ENCODE measurements at places on chromosomes 3 and 15.

DNA sequence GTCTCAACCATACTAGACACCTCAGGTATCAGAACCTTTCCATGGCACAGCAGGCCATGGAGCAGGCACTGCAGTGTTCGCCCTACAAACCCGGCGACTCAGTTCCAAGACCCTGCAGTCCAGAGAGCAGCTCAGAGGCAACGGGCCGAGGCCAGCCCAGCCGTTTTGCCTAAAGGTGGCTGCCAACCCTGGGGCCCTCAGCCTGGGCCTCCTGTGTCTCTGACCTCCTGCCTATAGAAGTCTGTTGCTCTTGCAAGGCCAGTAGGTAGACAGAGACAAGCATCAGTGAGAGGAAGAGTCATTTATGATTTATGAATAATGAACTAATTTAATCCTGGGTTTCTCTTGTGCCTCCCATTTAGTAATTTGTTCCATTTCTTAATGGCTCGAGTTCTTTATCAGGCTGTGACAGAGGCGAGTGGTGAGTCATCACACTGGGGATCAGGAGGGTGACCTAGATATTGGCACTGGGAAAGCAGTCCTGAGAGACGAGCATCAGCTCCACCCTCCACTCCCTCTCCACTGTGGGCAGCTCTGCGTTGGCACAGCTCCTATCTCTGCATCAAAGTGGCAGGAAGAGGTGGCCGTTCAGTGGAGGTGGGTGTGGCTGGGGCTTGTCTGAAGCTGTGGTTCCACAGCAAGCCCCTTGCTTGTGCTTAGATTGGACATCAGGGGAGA is 79.8 kb downstream of the ABHD5 start:
- DNase-seq: no peak

- no peak for DNase-seq
Observed at GRCh38 chr3:72510247-72510646, 338.0 kb downstream of the SHQ1 start.

DNA sequence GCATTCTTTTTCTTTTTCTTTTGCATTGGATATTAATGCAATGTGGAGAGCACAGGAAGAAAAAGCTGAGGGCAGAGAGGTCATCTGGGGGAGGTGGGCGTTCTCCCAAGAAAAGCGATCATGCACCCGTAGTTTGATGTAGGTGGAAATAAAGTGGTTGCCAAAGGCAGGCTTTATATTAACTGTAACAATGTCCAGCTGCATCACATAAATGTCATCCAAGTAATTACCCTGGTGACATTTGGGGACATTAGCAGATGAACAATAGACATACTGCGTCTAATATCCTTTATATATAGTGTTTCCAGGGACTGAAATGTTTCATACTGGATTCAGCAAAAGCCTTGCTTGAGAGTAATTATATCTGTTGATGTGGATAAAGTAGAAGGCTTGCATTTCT is 135.5 kb downstream of the CNTN6 start:
- no peak for DNase-seq

- no peak for DNase-seq
Observed at GRCh38 chr3:118577055-118577777, 457.4 kb downstream of the IGSF11 start.

- no peak for DNase-seq
Observed at GRCh38 chr15:64845183-64845611, 3.5 kb downstream of the PLEKHO2 start.

GRCh38 chr3:36697229-36698001 is 66.9 kb downstream of the DCLK3 start:
- no peak for DNase-seq

DNA sequence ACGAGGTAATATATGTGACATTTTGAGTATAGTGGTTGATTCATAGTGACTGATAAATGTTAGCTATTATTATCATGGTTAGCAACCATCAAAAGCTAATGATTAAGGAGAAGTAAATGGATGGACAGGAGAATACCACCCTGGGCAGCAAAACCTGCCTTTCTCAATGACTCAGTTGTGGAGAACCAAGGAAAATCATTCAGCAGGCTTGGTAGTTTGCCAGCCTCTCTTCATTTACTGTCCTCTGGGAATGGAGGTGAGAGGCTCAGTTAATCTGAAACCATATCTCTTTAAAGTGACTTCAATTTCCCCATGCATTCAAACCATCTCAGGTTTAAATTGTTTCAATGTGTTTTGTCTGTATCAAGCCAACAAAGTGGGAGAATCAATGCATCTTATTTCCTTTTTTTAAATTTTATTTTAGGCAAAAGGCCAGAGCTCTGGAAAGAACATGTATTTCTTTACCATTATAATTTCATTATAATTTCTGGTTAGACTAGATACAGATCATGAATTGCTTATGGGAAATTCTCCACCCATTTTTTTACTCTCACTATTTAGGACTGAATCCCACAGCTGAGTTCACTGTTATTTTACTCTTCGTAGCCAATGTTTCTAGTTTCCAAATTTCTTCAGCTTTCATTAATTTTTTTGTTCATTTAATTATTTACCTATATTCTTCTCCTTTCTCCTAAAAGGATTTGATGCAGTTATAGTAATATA is 2.7 kb downstream of the TM4SF18 start:
- no peak for DNase-seq

- no peak for DNase-seq
Observed at GRCh38 chr3:173548261-173548660, 150.7 kb downstream of the NLGN1 start.

DNA sequence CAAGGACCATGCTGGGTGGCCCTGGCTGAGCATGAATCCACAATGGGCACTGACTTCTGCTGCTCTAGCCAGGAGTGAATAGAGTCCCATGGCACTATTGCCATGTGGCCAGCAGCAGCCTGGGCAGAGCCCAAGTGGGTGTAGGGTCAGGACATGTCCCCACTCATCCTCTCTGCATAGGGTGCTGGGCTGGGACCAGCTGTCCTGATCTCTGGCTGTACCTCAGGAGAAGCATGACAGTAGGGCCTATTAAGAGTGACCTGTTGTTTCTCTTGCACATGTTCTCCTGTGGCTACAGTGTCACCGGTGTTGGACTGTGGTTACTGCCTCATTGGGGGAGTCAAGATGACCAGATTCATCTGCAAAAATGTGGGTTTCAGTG is 46.9 kb downstream of the DLEC1 start:
- no peak for DNase-seq

DNA sequence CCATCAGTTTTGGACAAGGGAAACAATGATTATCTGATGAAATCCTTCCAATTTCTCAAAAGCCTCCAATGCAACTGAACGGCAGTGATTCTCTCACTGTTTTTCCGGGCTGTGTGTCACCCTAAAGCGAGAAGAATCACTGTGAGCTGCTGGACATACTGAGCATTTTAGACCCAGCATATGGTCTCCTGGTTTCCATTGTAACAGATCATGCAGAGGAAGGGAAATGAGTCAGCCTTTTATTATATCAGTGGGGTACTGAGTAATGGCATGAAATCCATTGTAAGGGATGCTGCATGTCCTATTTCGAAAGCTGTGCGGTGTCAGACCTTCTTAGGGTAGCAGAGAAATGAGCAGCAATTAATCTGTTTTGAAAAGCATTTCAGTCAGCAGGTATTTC is 287.1 kb downstream of the IL5RA start:
- DNase-seq: no peak

- no peak for DNase-seq
Observed at GRCh38 chr15:58474741-58475323, 43.0 kb downstream of the LIPC start.

DNA sequence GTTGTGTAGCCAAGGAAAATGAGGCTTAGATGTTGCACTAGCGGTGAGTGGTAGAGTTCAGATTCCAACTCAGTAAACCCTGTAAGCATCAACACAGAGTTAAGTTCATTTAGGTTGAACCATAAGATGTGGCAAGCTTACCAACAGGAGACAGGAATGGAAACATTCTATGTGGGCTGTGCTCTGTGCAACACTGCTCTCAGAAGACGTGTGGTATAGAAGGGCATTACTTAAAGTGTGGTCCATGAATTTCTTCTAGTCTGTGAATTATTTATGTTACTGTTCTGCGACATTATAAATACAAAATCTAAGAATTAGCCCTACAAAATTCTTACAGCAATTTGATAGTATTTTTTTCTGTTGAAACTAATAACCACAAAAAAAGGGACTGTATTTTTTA is 213.3 kb downstream of the GRM7 start:
- no peak for DNase-seq

DNA sequence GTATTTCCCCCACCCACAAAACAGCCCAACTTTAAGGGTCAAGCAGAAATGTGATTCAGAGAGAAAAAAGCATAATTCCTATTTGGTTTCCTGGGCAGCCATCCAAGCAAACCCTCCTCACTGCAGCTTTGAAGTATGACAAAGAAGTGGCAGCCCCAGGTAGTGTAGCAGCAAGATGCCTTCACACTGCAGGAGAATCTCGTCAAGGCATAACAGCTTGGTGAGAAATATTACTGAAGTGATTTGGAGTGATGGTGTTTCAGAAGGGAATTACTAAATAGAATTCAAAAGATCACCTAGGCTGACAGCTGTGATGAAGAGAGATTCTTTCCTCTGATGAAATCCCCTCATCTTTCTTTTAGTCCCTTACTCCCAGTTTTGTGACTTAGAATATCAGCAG is 173.9 kb downstream of the PYDC2 start:
- DNase-seq: no peak

GRCh38 chr3:40309925-40310695 is 603 bp downstream of the EIF1B start:
- DNase-seq: no peak

DNA sequence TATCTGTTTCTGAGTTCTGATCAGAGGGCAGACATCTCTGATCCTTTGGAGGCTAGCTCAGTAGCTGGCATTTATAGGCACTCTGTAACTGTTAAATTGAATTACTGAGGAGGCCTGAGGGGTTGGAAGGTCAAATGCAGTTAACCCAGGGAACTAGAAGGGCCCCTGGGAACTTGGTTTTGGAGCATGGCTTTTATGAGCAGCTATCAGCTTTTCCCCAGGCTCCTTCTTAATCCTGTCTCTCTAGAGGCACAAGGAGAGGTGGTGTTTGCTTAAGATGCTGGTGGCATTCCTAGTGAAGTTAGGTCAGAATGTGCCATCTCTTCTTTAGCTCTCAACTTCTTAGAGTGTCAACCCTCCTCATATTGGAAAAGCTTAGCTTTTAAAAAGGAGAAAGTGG is 128.9 kb downstream of the LPP start:
- no peak for DNase-seq

- DNase-seq: no peak
Observed at GRCh38 chr3:167700926-167701325, 33.8 kb downstream of the PDCD10 start.

DNA sequence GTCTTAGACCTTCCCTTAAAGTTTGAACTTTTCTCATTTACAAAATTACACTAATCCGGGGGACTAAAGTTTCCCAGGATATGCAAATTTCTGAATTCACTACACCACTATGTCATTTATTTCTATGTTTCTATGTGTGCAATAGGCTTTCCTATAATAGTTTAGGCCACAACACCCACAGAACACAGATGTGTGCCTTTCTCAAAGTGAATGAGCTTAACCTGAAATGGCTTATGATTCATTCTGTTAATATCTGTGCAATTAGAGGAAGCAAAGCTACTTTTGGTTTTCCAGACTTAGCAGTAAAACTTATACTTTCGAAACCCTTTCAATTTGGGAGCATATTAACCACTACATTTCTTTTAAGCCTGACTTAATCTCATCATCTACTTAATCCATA is 748.1 kb downstream of the GBE1 start:
- peak; percentile 14 for DNase-seq

GRCh38 chr3:31567036-31567435 is 34.3 kb downstream of the STT3B start:
- DNase-seq: no peak

GRCh38 chr3:14047841-14048240 is 76.8 kb downstream of the CHCHD4 start:
- no peak for DNase-seq

DNA sequence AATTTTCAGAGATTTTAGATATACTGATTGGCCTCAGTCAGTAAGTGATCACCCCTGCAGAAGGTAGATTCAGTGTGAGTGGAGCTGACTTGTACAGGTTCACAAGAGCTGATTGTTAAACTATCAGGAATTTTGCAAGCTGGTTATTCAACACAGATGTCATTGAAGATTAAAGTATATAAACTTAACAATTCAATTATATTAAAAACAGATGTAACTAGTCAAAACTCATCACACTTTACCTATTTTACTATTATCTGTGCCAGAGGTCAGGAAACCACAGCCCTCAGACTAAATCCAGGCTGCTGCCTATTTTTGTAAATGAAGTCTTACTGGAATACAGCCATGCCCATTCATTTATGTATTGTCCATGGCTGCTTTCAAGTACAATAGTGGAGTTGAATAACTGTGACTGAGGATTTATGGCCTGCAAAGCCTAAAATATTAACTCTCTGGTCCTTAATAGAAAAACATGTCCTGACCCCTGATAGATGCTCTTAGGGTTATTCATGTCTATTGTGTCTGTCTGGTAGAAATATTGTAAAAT is 429.3 kb upstream of the PDZRN3 start:
- no peak for DNase-seq

GRCh38 chr15:61080221-61081026 is 148.7 kb downstream of the RORA start:
- no peak for DNase-seq

- no peak for DNase-seq
Observed at GRCh38 chr3:71577011-71577410, 6.5 kb downstream of the FOXP1 start.

DNA sequence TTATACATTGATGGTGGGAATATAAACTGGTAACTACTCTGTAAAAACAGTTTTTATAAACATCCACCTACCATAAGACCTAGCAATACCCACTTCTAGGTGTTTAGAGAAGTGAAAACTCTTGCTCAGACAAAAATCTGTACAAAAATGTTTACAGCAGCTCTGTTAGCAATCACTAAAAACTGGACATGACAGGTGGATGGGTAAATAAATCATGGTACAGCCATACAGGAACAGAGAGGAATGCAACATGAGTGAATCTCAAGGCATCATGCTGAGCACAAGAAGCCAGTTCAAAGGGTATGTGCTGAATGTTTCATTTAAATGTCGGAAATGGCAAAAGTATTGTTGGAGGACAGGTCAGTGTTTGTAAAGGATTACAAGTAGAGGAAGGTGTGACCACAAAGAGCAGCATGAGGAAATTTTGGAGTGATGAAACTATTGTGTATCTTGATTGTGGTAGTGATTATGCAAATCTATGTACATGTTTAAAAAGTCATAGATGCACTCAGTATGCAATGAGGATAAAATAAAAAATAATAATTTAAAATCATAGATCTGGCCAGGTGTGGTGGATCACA is 2.8 kb upstream of the RNU5A-1 start:
- no peak for DNase-seq

- no peak for DNase-seq
Observed at GRCh38 chr3:156483961-156484787, 70.7 kb downstream of the SSR3 start.

All from D721Med (cell line).